Activated CD4-positive, alpha-beta T cell treated with anti-CD3 and anti-CD28 coated beads for 36 hours (primary cell): ENCODE measurements at places on chromosomes 2 and 18. TPM values are rescaled to one million over a fixed set of nuclear protein-coding genes. Genes with fewer than 3 reads are reported as not detected.
A peak's percentile ranks its signal among the peaks of the same experiment; 100 is the strongest.

The RFTN2 gene
- not detected for total RNA-seq

GRCh38 chr2:26846334-26847306, 1.3 kb upstream of the DPYSL5 start:
- H3K27me3 ChIP-seq, result peaks cover 42% of the 10 kb centered on the region
- H3K27ac ChIP-seq, result no peak overlapping the region
- no peaks in the 10 kb centered on the region for H3K36me3 ChIP-seq
- peak overlapping the region; percentile 36 for H3K4me3 ChIP-seq
- H3K4me1 ChIP-seq, result peaks cover 11% of the 10 kb centered on the region

The GALNT13 gene
- total RNA-seq, result not detected

DNA sequence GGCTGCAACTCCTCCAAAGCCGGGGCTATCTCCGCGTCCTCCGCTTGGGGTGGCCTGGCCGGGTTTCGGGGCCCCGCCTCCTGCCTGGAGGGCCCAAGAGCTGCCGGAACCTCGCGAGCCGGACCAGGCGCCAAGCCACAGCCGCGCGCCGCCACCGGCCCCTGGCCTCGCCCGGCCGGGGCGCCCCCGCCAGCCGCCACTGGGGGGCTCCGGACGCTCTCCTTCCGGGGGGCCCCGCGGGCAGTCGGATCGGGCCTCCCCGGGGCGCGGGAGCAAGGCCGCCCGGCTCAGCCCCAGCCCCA, 17.4 kb upstream of the HAAO start:
- peaks cover 2% of the 10 kb centered on the region for H3K27me3 ChIP-seq
- peak overlapping the region; percentile 56 for H3K4me3 ChIP-seq
- H3K27ac ChIP-seq, result peak overlapping the region; percentile 77
- peak; percentile 78 for DNase-seq
- peaks cover 4% of the 10 kb centered on the region for H3K36me3 ChIP-seq

- H3K4me3 ChIP-seq, result no peak overlapping the region
- H3K27ac ChIP-seq, result no peak overlapping the region
- H3K4me1 ChIP-seq, result no peaks in the 10 kb centered on the region
- H3K36me3 ChIP-seq, result no peaks in the 10 kb centered on the region
- no peak for DNase-seq
Observed at GRCh38 chr2:155663265-155663664, 669.3 kb downstream of the NR4A2 start.

DNA sequence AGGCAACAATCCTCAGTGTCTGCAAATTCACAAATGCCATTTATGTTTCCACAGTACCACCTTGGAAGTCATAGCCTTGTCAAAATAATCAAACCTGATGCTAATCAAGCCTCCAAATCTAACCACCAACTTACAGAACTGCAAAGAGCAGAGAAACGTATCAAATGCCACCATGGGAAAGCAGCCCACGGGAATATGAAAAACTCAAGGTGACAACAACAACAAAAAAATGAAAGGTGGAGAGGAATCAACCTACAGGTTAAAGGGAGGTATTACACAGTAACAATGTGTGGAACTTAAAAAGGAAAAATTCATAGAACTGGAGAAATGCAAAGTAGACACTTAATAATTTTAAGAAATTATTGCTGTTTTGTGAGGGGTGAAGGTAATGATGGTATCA, 46.7 kb downstream of the CD226 start:
- H3K36me3 ChIP-seq, result peaks cover 59% of the 10 kb centered on the region
- H3K27me3 ChIP-seq, result no peaks in the 10 kb centered on the region
- DNase-seq, result no peak
- no peak overlapping the region for H3K4me3 ChIP-seq
- H3K4me1 ChIP-seq, result peaks cover 71% of the 10 kb centered on the region

The ADGRF3 gene
- total RNA-seq, result 3.1 TPM

GRCh38 chr2:218344090-218344754, 12.4 kb upstream of the CATIP start:
- no peak for DNase-seq
- no peaks in the 10 kb centered on the region for H3K27me3 ChIP-seq
- H3K36me3 ChIP-seq, result no peaks in the 10 kb centered on the region

- H3K27me3 ChIP-seq, result no peaks in the 10 kb centered on the region
- no peak overlapping the region for H3K4me3 ChIP-seq
- H3K36me3 ChIP-seq, result no peaks in the 10 kb centered on the region
- H3K4me1 ChIP-seq, result no peaks in the 10 kb centered on the region
- H3K27ac ChIP-seq, result no peak overlapping the region
Observed at GRCh38 chr2:140669911-140670310, 1460.9 kb downstream of the LRP1B start.

- peaks cover 2% of the 10 kb centered on the region for H3K27me3 ChIP-seq
- H3K36me3 ChIP-seq, result no peaks in the 10 kb centered on the region
- H3K4me1 ChIP-seq, result peaks cover 34% of the 10 kb centered on the region
Observed at GRCh38 chr2:28582595-28582994, 86.7 kb downstream of the PLB1 start.

The FAM161A gene
- total RNA-seq, result 6.2 TPM

The ATOH8 gene
- total RNA-seq, result not detected

DNA sequence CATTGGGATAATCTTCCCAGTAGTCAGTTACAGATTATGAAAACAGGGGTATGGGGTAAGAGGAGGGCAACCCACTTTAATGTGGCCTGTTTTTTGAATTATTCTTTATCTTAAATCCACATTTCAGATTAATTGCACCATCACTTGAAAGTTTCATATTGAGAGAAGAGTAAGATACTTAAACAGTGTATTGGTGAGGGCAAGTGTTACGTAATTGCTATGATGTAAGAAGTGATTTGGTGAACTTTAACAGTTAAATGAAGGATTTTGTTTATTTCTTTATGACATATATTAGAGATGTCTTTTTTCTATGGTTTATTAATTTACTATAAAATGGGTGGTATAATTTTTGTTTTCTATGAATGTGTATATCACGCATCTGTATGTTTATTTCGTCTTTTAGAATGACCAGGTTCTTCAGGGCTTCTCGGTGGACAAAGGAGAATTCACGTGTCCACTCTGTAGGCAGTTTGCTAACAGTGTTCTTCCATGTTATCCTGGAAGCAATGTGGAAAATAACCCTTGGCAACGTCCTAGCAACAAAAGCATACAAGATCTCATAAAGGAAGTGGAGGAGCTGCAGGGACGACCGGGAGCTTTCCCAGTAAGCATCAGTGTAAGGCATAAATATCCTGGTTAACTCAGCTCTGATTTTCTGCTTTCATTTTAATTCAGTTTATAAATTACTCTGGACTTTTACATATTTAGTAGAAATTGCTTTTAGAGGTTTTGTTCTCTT, 171.2 kb upstream of the MYO3B start:
- no peaks in the 10 kb centered on the region for H3K27me3 ChIP-seq
- H3K4me3 ChIP-seq, result no peak overlapping the region
- H3K4me1 ChIP-seq, result peaks cover 2% of the 10 kb centered on the region
- no peak overlapping the region for H3K27ac ChIP-seq
- no peak for DNase-seq
- peaks cover 29% of the 10 kb centered on the region for H3K36me3 ChIP-seq

DNA sequence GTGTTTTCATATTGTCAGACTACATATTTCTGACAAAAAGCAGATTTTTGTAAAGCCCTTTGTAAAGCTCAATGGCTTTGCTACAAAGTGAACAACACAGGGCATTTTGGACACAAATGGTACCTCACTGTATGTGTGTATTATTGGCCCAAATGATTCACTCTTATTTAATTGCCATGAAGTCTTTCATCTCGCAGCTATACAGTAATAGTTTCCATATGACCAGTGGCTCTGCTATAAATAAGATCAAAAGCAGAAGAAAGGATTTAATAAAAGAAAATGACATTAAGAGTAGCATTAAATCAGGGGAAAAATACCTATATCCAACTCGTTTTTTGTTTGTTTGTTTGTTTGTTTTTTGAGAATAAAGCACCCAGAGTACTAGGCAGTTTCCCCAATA, 284.0 kb upstream of the CCDC68 start:
- no peak for DNase-seq
- no peaks in the 10 kb centered on the region for H3K27me3 ChIP-seq
- no peak overlapping the region for H3K27ac ChIP-seq
- H3K4me1 ChIP-seq, result no peaks in the 10 kb centered on the region

- no peak overlapping the region for H3K4me3 ChIP-seq
- H3K36me3 ChIP-seq, result no peaks in the 10 kb centered on the region
- peaks cover 11% of the 10 kb centered on the region for H3K4me1 ChIP-seq
- no peak for DNase-seq
Observed at GRCh38 chr2:44997963-44998362, 11.3 kb downstream of the SIX2 start.

The FRZB gene
- total RNA-seq, result not detected

The TMEM169 gene
- total RNA-seq, result 1.8 TPM

DNA sequence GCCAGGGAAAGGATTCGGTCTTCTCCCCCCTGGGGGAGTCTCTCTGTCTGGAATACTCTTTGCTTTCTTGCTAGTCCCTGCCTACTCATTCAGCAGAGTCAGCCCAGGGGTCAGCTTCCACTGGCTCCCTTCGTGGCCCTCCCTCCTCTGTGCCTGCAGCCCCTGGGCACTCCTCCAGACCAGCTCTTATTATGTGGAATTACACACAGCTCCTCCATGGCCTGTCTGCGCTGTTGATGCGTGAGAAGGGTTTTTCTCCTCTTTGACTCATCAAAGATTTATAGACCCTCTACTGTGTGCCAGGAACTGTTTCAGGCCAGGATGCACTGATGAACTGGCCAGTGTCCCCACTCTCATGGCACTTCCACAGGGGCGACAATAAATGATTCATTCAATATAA, 44.4 kb downstream of the ST8SIA5 start:
- H3K4me1 ChIP-seq, result no peaks in the 10 kb centered on the region
- H3K4me3 ChIP-seq, result no peak overlapping the region
- no peak overlapping the region for H3K27ac ChIP-seq
- no peaks in the 10 kb centered on the region for H3K27me3 ChIP-seq
- no peak for DNase-seq

DNA sequence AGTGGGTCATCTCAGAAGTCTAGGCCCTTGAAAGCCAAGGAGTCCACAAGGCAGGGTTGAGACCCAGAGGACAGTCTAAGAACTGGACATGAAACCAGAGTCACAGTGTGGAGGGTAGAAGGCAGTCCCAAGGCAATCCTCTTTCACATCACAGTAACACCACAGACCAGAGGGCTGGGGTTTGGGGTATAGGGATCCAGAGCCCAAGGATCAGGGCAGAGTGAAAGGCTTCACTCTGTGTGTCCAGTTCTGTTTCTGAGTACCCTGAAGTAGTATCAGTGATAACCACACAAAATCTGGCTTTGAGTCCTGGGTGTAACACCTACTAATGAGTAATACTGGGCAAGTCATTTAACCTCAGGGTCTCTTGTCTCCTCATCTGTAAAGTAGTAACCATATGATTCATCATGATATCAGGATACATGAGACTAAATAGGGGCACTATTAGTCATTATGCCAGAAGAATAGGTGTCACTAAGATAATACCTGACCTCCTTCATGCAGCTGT, 91.0 kb downstream of the ICA1L start:
- H3K27ac ChIP-seq, result peak overlapping the region; percentile 55
- peaks cover 37% of the 10 kb centered on the region for H3K36me3 ChIP-seq
- H3K4me3 ChIP-seq, result no peak overlapping the region

The NEURL3 gene
- 0.33 TPM for total RNA-seq

DNA sequence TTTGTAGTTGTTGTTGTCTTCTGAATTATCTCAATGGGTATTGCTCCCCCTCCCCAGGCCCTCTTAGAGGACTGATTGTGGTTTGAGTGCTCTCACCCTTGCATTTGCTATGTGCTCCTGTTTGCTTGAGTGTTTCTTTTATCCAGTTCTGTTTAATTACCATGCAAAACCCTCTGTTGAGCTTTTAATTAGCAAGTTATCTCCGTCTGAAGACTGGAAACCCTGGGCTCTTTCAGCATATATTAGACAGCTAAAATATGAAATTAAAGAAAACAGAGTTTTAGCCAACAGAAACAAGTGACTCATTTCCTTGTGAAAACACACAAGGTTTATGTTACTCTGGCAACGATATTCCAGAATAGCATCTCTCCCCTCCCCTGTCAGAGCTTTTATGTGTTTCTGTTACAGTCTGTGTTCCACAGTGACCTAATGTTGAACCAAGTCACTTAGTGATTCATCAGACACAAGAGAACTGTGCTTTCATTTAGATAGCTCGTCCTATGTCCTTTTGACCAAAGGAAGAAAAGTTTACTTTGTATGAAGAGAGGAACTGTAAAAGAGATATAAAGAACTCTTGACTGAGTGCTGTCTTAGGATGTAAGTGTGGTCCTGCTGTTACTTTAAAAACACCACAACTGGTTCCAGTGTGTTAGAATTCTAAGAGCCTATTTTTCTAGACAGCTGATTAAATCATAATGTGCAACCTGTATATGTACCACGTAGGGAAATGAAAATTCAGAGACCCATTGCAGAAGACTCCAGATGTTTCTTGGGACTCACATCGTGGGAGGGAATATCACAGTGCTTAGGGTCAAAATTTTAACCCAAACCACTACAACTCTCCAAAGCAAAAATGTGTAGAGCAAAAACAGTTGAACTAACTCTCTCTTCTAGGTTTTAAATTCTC, 172.8 kb upstream of the RBMS1 start:
- no peak for DNase-seq
- peak overlapping the region; percentile 51 for H3K27ac ChIP-seq
- H3K27me3 ChIP-seq, result no peaks in the 10 kb centered on the region
- no peaks in the 10 kb centered on the region for H3K36me3 ChIP-seq
- H3K4me1 ChIP-seq, result peaks cover 18% of the 10 kb centered on the region
- no peak overlapping the region for H3K4me3 ChIP-seq

DNA sequence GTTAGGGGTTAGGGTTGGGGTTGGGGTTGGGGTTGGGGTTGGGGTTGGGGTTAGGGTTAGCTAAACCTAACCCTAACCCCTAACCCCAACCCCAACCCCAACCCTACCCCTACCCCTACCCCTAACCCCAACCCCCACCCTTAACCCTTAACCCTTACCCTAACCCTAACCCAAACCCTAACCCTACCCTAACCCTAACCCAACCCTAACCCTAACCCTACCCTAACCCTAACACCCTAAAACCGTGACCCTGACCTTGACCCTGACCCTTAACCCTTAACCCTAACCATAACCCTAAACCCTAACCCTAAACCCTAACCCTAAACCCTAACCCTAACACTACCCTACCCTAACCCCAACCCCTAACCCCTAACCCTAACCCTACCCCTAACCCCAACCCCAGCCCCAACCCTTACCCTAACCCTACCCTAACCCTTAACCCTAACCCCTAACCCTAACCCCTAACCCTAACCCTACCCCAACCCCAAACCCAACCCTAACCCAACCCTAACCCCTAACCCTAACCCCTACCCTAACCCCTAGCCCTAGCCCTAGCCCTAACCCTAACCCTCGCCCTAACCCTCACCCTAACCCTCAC, 24.1 kb upstream of the RABL2A start:
- peak overlapping the region; percentile 90 for H3K27ac ChIP-seq
- peak overlapping the region; percentile 82 for H3K4me3 ChIP-seq
- H3K36me3 ChIP-seq, result no peaks in the 10 kb centered on the region
- DNase-seq, result peak; percentile 6
- H3K27me3 ChIP-seq, result no peaks in the 10 kb centered on the region

The IL18R1 gene
- total RNA-seq, result 22.4 TPM

The SEPTIN2 gene
- total RNA-seq, result 161 TPM

DNA sequence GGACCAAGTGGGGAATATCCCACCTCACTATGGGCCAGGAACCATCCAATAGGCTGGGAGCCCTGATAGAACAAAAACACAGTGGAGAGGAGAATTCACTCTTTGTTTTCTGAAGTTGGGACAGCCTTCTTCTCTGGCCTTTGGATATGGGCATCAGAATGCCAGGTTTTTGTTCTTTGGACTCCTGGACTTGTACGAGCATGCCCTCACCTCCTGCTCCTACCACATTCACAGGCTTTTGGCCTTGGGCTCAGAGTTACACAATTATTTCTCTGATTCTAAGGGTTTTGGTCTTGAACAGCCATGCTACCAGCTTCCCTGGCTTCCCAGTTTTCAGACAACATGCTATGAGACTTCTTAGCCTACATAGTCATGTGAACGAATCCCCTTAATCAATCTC, 732.9 kb upstream of the VRK2 start:
- H3K4me3 ChIP-seq, result no peak overlapping the region
- no peaks in the 10 kb centered on the region for H3K4me1 ChIP-seq
- no peaks in the 10 kb centered on the region for H3K36me3 ChIP-seq
- H3K27ac ChIP-seq, result no peak overlapping the region

The GAL3ST2 gene
- 1.0 TPM for total RNA-seq
